ENCODE measurements at places on chromosomes 3 and 15.

DNA sequence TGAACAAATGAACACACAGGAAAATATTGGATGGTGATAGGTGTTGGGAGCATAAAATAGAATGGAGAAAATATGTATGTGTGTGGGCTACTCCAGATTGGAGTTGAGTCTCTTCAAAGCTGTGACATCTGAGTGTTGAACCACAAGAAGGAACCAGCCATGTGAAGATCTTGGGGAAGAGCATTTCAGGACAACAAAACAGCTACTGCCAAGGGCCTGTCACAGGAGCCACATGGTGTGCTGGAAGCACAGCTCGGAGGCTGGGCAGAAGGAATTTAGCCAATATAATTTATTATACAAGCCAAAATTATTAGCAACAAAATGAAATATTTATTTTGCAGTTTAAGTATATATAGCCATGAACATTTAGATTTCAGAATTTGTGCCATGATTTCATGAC lies 108.3 kb upstream of the FGF7 start:
- no peak for DNase-seq

DNA sequence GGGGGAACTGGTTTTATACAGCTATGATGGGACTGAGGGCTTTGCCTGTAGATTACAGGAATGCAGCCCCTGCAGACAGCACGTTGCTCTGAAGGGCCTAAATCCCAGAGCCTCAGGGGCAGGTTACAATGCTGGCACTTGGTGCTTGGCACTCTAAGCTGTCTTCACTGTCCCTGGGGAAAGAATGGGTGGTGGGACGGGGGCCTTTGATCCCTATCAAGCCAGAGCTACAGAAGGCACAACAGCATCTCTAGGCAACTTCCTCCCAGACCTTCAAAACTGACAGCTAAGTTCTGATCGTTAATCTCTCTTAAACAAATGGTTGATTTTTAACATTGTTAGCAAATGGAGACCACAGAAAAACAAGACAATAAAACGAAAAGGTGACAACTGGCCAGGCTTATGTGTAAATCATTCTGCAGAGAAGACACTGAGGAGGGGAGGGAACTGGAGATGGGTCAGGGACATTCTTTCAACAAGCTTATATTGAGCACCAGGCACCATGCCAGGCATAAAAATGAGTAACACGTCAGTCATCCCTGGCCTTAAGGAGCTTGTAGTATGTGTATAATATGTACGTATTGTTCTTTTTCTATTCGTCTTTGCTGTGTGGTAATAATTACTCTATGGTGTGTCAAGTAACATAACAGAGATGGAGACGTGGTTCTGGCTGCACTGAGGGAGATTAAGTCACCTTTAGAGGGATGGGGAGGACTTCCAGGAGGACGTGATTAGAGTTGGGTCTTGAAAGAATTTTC lies 49.1 kb downstream of the CA12 start:
- DNase-seq = no peak

- no peak for DNase-seq
Measured at GRCh38 chr3:159189994-159190669, 388.3 kb downstream of the MFSD1 start.

DNA sequence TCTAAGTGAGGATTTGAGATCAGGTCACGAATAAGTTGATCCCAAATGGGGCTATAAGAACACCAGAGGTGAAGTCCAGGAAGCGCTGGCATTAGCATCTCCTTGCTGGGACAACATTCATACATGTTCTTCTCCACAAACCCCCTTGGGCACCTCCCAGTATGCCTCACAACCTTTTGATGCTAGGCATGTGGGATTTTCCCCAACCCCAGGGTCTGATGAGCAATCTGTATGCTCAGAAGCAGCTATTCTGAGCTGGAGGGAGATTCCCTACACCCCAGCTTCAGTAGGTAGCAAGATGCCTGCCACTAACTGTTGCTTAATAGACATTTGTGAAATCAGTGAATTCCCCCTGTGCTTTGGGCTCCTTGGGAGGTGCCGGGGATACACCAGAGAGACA lies 32.2 kb downstream of the SLC6A11 start:
- DNase-seq = no peak

GRCh38 chr3:144424606-144425005 lies 453.0 kb downstream of the DIPK2A start:
- no peak for DNase-seq

- no peak for DNase-seq
Measured at GRCh38 chr3:151609491-151609890, 124.2 kb upstream of the AADACL2 start.

- no peak for DNase-seq
Measured at GRCh38 chr15:34837246-34838016, 42.1 kb upstream of the ACTC1 start.

DNA sequence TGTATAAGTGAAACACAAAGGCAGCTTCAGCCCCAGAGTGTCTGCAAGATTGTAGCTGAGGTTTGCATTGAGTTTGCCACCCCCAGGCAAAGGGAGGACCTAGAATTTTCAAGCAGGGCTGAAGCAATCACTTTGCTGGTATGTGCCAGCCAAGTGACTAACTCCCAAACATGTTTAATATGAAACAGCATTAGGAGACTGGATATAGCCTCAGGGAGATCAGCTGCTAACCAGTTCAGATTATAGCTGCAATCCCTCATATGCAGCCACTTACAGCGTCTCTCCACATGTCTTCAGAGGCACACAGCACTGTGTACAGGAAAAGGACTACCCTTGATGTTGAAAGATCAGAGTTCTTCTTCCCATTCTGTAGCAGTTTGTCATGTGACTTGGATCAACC lies 38.4 kb upstream of the PPP2R3A start:
- DNase-seq = no peak

DNA sequence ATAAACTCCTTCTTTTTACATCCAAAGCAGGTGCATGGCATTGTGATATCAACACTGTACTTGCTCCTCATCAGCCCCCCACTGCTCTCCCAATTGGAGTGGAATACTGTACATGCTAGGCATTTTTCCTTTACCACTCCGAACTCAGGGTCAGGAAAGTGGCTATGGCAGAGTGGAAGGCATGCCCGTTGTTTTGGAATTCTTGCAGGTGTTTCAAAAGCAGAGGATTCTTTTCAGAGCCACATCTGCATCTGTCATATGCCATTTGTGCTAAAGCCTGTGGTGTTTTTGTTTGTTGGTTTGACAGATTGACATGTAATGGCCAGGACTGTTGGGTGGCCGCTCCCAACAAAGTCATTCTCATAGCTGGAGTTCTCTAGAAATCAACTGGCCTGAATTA lies 41.7 kb downstream of the SOX2 start:
- no peak for DNase-seq

GRCh38 chr3:27680517-27681246 lies 41.4 kb downstream of the EOMES start:
- DNase-seq = no peak

- DNase-seq = no peak
Measured at GRCh38 chr3:102140116-102140515, 290.8 kb downstream of the NFKBIZ start.

GRCh38 chr3:73144828-73145227 lies 83.4 kb downstream of the EBLN2 start:
- DNase-seq = no peak

- DNase-seq = no peak
Measured at GRCh38 chr3:362681-363338, 166.2 kb downstream of the CHL1 start.

DNA sequence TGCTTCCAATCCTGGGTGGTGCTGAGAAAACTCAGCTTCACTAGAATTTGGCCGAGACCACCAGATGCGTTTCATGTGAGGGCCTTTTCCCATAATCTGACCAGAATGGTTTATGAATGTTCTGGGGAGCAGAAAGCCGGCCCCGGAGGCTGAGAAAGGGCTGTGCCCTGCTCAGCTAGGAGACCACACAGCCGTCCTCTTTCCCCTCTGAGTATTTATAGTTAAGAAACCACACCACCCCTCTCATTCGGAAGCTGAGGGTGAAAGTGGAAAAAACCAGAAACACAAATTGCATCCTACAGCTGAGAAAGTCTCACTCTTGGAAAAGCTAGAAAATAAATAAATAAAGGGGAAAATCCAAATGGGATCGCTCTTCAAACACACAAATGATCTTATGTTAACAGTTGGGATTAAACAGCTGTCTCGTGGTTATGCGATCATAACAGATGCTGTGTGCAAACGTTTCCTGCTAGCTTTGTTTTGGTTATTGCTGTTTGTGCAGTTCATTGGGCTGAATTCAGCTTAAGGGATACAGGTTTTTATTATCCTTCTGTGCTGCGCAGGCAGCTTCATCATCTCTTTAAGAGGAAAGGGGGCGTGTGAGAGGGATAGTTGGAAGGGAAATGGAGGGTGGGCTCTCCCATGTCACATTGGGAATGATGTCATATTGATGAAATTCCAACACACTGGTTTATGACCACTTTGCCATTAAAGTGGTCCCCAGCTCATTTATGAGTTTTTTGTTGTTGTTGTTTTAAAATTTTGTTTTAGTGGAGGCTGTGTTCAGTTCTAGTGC lies 1026.2 kb upstream of the NR2F2 start:
- no peak for DNase-seq

GRCh38 chr3:76698136-76698706 lies 341.7 kb upstream of the ROBO2 start:
- no peak for DNase-seq

GRCh38 chr15:35690698-35691116 lies 144.7 kb upstream of the DPH6 start:
- DNase-seq = no peak

DNA sequence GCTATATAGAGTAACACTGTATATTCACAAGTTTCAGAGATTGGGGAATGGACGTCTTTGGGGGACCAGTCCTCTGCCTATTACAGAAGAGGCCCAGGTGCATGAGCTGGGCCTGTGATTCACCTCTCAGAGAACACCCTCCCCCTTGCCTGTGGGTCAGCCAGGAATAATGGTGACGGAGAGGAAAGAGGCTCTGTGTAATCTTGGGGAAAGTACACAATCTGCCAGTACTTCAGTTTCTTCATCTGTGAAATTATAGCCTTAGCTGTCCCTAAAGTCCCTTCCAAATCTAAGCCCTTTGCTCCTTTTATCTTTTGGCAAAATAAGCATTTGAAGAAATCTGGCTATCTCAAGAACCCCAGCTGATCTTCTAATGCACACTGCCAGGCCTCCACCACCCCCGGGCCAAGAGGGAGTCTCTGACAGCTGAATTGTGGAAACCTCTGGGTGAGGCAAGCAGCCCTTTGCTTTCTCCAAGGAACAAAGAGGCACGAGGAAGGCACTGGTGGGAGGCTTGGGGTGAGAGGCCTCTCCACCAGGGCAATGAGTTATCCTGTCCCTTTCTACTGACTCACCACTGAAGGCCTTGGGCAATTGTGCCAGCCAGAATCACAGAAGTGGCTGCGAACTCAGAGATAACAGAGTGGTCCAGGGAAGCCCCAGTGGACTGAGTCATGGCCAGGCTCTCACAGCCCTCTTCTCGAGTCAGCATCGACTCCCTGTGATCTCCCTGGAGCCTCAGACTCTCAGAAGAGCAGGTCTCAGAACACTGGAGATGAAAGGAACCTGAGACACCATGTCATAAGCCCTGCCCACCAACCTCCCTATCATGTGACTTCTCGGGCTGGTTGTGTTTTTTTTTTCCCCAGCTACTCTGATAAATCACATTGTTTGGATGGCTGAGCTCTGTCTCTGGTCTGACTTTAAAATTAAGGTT lies 31.8 kb downstream of the CCNL1 start:
- DNase-seq = peak; percentile 29

DNA sequence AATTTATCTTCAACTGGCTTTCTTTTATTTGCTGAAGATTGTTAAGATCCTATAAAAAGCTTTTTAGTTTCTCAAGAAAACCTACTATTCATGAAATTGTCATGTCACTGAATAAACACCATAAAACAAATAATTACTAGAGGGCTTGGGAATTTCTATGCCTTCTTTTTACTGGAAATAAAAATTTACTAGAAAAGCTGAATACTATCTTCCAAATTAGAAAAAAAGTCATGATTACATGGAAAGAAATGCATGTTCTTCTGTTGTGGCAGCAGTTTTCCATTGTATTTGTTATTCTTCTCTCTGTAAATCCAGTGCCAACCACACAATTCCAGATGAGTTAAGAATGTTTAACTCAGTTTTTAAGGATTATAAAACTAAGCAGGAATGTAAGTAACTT lies 153.8 kb downstream of the RAP2B start:
- DNase-seq = no peak

- DNase-seq = no peak
Measured at GRCh38 chr3:128548426-128549282, 55.7 kb upstream of the GATA2 start.

DNA sequence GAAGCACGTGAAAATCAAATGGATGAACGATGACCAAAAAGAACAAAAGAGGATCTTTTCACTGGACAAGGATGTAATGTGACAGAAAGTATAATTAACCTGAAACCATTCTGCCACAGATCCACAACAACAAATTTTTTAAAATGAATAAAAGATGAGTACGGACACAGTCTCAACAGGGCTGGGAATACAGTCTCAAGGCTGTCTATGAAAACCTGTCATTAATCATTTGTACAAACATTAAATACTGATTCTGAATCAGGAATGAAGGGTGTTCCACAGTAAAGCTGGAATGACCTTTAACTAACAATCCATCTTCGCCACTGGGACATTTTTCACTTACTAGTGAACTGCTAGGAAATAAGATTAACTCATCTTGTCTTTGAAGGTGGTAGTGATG lies 506.9 kb upstream of the ADAMTS9 start:
- DNase-seq = no peak

DNA sequence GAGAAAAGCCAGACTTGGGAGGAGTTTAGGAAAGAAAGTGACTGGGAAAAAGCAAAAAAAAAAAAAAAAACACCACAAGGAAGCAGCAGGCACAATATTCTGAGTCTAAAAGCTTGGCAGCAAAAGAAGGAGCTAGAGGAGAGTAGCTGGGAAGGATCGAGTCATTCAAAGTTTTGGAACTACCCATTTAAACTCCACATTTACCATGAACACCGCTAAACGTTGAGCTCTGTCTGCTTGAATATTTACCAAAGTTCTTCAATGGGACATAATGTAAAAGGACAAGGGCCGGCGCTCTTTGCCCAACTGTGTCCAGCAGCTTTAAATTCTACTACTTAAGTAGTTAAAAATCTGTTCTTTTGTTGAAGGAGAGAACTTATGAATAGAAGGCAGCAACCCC lies 481.9 kb downstream of the FOXP1 start:
- DNase-seq = no peak

DNA sequence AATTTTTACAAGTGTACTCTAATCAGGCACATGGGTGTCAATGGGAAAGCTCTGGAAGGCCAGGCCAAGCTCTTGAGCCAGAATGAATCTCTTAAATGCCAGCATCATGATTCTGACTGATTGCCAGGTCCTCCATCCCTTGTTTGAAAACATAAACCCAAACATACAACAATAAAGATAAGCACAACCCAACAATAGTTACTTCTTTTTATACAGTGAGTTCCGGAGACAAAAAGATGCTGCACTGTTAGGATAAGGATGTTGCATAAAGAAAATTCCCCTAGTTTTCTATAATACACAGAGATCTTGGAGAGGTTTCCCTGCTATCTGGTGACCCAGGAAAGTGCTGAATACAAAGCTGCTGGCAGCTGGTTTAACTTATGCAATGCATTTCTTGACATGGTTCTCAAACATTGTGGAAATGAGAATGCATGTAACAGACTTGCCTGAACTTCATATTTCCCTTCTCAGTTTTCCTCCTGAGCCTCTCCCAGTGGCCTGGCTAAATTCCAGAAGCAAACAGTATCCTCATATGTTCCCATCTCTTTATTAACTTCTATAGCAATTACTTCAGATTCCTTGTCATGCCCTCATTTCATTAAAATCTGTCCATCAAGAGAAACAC lies 180.1 kb upstream of the PRICKLE2 start:
- no peak for DNase-seq

GRCh38 chr3:55804170-55805095 lies 317.3 kb upstream of the WNT5A start:
- no peak for DNase-seq

All from T-helper 17 cell (primary cell).